ENCODE measurements at places on chromosomes 5 and 9. TPM values are rescaled to one million over a fixed set of nuclear protein-coding genes. Genes with fewer than 3 reads are reported as not detected.

GRCh38 chr5:37810311-37810710 is 29.5 kb downstream of the GDNF start:
- H3K36me3 ChIP-seq = no peaks in the 10 kb centered on the region
- no peak overlapping the region for H3K4me3 ChIP-seq
- H3K27me3 ChIP-seq = peaks cover 57% of the 10 kb centered on the region
- DNase-seq = no peak
- no peak overlapping the region for H3K27ac ChIP-seq

DNA sequence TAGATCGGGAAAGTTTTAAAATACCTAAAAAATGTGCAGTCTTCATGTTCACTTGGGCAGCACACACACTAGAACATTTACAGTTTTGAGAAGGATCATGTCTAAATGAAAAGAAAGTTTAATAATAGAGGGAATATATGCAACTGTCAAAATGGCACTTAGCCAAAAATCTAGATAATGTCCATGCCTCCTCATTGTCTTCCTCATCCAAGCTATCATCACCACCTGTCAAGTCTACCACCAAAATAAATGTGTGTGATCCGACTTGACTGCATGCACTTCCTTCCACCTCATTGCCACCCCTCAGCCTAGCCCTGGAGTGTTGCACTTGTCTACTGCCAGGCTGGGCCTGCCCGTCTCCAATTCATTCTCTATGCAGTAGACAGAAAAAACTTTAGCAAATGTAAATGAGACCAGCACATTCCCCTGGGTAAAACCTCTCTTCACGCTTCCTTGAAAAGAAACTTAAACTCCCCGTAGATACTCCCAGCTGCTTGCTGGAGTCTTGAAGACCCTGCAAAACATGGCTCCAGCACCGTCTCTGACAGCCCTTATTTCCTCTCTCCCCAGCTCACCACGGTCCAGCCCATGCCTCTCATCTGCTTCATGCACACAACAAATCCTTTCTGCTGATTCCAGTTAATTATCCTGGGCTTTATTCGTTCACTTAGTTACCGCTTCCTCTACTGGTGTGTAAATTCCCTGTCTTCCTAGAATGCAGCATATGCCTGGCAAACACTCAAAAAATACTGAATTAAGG is 66.9 kb downstream of the FANCC start:
- no peak overlapping the region for H3K4me3 ChIP-seq
- no peak overlapping the region for H3K27ac ChIP-seq

GRCh38 chr5:96157841-96158291 is 196.2 kb upstream of the ELL2 start:
- H3K27me3 ChIP-seq = no peaks in the 10 kb centered on the region
- peak overlapping the region; percentile 31 for H3K4me3 ChIP-seq
- peak overlapping the region; percentile 86 for H3K27ac ChIP-seq

Gene BHMT
- not detected for total RNA-seq

Gene GDNF
- not detected for total RNA-seq

Gene CDH12
- 2.9 TPM for total RNA-seq

GRCh38 chr9:120815075-120815474 is 21.9 kb upstream of the FBXW2 start:
- H3K4me1 ChIP-seq = no peaks in the 10 kb centered on the region
- no peaks in the 10 kb centered on the region for H3K27me3 ChIP-seq
- H3K36me3 ChIP-seq = no peaks in the 10 kb centered on the region

Gene WDR70
- 30.0 TPM for total RNA-seq

- no peak overlapping the region for H3K27ac ChIP-seq
- no peak overlapping the region for H3K4me3 ChIP-seq
- DNase-seq = no peak
- no peaks in the 10 kb centered on the region for H3K4me1 ChIP-seq
- H3K36me3 ChIP-seq = no peaks in the 10 kb centered on the region
Measured at GRCh38 chr9:99040911-99041582, 63.9 kb upstream of the TGFBR1 start.

DNA sequence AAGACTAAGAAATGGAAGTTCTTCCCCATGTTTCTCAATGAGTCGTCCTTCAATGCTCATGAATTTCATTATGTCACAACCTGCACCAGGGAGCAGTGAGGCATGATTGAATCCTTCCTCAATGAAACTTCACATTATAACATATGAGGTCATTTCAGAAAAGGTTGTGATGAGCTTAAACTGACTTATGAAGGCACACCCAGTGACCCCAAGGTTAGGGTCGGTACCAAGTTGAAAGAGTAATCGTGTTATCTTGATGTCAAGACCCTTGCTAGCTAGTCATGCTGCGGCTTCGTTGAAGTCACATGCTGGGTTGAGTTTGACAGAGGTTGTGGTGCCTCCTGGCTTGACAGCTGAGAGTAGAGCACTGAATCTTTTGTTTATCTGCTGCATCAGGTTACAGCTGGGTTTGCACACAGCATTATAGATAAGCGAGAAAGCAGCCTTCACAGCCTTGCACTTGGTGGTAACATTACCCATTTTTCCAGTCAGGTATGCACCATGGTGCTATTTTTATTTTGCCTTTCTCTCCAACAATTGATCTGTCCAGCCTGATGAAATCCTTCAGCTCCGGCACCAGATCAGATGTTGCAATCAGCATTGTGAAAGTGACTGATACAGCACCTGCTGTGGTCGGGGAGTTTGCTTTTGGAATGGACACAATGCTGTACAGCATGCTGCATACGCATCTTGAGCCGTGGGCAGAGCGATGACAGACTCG is 133.2 kb downstream of the ERCC6L2 start:
- DNase-seq = no peak
- no peaks in the 10 kb centered on the region for H3K4me1 ChIP-seq
- no peak overlapping the region for H3K4me3 ChIP-seq

DNA sequence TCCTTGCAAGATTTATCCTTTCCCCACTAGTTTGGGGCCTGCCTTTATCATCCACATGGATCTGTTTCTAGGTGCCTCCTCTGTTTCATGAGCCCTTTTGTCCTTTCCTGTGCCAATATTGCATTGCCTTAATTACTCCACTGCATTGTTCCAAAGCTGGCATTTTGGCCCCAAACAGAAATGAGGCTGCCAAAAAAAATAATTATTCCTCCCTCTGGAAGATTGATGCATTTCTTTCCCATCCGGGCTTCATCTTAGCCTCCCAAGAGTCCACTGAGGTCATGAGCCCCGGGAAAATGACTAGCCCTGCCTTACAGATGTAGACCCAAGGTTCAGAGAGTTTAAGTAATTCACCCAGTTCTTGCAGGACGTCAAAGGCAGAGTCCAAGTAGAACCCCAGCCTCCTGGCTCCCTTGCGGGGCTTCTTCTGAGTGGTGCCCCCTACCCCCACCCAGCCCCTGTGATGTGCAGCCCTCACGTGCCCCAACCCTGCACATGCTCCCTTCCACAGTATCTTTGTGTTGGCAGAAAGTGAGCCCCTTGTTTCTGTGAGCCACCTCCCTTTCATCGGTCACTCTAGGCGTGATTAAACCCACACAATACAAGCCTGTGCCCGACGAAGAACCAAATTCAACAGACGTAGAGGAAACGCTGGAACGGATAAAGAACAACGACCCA is 62.1 kb downstream of the TMOD1 start:
- no peak for DNase-seq
- no peak overlapping the region for H3K4me3 ChIP-seq
- no peaks in the 10 kb centered on the region for H3K36me3 ChIP-seq

GRCh38 chr5:142287096-142287972 is 37.5 kb downstream of the SPRY4 start:
- no peaks in the 10 kb centered on the region for H3K36me3 ChIP-seq
- no peak for DNase-seq
- no peaks in the 10 kb centered on the region for H3K27me3 ChIP-seq
- H3K4me3 ChIP-seq = no peak overlapping the region

- no peak overlapping the region for H3K27ac ChIP-seq
- no peak overlapping the region for H3K4me3 ChIP-seq
- no peaks in the 10 kb centered on the region for H3K4me1 ChIP-seq
- no peaks in the 10 kb centered on the region for H3K36me3 ChIP-seq
- no peaks in the 10 kb centered on the region for H3K27me3 ChIP-seq
Measured at GRCh38 chr9:81460693-81461092, 228.7 kb downstream of the TLE1 start.

Gene OR13J1
- total RNA-seq = not detected
